Gastrocnemius medialis (tissue), 4 donors: ENCODE measurements at places on chromosomes 16 and 17. TPM values are rescaled to one million over a fixed set of nuclear protein-coding genes. Genes with fewer than 3 reads are reported as not detected.

DNA sequence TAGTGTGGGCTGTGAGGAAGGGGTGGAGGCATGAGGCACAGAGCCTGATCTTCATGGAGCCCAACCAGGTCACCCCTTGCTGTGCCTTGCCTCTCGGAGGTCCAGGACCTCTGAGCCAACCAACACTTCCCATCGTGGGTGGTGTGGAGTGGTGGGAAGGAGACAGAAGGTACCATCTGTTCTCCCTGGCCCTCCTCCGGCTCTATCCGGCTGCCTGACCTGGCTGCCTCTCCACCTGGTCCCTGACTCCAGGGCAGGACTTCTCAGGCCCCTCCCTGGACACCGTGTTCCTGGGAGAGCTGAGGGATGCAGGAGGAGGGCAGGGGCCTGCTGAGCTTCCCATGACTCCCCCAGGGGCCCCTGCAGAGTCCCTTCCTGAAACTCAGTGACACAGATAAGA is 3.9 kb downstream of the PDK2 start:
- peak; percentile 59 for DNase-seq

GRCh38 chr16:88920618-88921590 is 54.4 kb upstream of the PABPN1L start:
- peak; percentile 59 for DNase-seq

The DNAJC7 gene
- 64.4 TPM for total RNA-seq

DNA sequence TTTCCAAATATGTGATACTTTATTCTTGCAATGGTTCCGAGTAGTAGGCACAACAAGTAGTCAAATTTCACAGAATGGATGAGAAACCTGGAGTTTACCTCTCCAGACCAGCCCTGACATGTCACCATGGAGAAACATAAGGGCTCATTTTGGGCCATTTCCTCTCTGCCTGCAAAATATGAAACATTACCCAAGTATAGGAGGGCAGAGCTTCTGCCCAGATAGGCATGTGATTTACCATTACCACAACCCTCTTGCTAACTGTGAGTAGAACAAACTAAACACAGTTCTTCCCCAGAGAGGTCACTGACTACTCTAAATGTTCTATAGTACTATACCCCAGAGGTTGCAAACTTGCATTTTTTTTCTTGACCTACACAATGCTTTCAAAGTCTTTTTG is 15.7 kb upstream of the KPNB1 start:
- DNase-seq, result no peak

GRCh38 chr16:15954814-15955151 is 5.4 kb downstream of the ABCC1 start:
- no peak for DNase-seq
